ENCODE measurements at places on chromosomes 1 and 21.
A peak's percentile ranks its signal among the peaks of the same experiment; 100 is the strongest.

DNA sequence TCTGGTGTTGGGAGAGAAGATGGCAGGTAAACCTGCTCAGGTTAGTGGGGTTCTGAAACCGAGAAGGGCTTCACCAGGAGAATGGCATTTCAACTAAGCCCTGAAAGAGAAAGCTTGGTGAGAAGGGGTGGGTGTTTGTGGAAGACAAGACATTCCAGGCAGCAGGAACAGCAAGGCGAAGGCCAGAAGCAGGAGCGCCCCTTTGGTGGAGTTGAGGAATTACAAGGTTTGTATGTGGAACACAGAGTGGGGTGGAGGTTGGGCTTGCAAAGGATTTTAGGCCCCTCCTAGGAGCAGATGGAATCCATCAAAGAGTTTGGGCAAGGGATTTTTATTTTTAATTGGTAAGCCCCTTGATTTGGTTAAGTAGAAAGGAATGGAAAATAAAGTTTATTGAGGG, 24.8 kb upstream of the ELOA start:
- no peak for DNase-seq

DNA sequence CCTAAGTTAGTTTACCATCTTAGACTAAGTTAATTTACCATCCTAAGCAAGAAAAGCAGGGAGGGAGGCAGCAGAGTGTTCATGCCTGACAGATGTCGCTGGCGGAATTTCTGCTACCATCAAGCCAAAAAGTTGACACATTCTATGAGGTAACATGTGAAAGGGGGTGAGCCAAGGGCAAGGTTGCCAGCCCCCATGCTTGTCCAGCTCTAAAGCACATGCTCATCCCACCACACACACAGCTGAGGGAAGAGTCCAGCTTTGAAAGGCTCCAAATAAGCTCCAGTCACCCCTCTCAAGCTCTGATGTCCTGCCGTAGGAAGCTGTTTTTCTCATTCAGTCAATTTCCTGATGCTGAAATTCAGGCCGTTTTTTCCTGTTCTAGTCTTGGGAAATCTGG, 46.3 kb downstream of the EIF2D start:
- DNase-seq = no peak

GRCh38 chr1:205563927-205564441, 59.5 kb downstream of the CDK18 start:
- DNase-seq = no peak

- DNase-seq = no peak
These were observed 14.1 kb downstream of the ALPL start for GRCh38 chr1:21523297-21523813.

DNA sequence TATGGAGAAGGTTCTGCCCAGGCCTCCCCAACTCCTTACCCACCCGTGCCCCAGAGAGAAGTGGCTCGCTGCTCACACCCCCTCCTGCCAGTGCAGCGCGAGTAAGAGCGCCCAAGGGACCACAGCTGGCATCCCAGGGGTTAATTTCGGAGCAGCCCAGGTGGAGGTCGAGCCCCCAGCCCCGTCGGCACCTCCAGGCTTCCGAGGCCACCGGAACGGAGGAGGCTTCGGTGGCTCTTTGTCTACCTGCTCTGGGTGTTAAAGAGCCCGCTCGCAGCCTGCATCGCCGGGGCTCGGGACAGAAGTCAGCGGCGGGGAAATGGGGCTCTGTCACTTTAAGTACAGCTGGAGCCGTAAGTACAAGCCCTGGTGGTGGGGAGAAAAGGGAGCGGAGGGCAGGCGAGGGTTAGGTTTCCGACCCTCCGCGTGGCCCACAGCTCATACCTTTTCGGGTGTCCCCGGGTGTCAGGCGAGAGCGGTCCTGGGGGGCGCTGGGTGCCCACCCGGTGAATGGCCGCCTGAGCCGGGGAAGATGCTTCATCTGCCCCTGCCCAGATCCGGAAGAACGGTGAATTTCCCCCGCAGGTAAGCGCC, 89.4 kb upstream of the IPO9 start:
- peak; percentile 14 for DNase-seq

DNA sequence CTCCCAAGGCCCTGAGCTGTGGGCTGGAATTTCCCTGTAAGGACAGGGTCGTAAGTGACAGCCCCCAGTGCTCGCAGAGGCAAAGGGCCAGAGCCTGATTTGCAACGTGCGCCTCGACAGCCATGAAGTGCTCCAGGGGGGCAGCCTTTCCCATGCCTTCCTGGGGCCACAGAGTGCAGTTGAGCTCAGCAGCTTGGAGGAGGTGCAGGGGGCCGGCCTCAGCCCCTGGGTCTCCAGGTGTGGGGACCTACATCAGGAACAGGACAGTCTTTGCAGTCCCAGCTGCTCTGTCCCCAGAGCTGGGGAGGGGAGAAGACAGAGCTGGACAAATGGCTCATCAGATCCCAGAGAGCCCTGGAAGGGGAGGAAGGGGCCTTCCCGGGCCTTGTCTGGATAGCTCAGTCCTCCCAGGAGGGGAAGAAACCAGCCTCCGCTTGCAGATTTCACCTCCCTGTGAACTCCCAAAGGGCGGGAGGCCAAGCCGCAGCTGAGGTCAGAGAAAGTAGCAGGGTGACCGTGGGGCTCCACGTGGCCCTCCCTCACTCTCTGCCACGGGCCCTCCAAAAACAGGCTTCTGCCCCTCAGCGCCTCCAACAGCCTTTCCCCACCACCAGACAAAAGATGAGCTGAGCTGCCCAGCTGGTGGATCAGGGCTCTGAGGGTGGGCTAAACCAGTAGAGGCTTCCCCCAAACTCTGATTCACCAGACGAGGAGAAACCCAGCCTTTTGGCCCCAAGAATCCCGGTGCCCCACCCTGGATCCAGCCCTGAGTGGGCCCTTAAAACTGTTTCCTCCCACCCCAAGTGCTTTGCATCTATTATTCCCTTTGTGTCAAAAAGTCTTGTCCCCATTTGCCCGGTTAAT, 76.5 kb downstream of the DHRS3 start:
- DNase-seq = no peak

DNA sequence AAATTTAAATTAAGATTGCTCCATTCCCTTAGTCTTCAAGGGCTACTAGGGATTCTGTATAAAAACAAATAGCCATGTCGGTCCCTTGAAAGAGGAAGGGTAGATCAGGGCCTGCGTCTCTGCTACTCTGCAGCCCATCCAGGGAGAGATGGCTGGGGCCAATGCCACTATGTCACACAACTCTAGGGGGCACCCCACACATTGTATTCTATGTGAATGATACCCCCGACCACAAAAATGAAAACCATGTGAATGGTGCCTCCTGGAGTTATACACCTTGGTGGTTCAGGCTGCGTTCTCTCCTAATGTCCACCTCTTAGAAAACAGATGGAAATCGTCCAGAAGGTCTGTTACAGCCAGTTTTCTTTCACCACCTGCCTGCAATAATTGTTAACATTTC, 18.0 kb downstream of the PIK3C2B start:
- DNase-seq = no peak

- DNase-seq = no peak
These were observed 339.2 kb downstream of the DPYD start for GRCh38 chr1:97581614-97582051.

DNA sequence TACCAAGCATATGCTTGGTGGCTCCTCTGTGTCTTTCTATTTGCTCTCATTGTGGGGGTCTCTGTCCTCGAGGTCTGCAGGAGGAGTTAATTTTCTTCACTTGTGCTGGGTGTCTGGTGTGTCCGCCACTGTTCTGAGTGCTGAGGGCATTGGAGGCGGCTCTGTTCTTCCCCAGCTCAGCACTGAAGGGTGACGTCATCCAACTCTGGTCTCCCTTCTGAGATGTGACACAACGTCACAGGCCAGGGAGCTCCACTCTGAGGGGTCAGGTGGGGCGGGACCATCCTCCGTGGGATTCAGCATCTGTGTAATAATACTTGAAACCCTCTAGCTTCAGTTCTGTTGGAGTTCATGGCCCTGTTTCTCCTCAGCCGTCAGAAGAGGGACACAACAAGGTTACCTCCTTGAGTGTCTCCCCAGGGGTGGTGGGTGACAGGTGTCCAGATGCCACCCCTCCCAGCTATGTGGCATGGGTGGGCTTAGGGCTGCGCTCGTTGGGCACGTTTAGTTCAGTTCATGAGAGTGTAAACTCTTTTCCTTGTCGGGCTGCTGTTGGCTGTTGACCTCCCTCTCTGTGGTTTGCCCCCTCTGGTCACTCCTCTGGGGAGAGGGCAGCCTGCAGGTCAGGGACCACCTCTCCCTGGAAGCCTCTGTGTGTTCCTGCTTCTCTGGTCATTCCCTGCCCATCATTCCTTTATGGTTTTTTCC, 3.1 kb downstream of the IBA57 start:
- no peak for DNase-seq

DNA sequence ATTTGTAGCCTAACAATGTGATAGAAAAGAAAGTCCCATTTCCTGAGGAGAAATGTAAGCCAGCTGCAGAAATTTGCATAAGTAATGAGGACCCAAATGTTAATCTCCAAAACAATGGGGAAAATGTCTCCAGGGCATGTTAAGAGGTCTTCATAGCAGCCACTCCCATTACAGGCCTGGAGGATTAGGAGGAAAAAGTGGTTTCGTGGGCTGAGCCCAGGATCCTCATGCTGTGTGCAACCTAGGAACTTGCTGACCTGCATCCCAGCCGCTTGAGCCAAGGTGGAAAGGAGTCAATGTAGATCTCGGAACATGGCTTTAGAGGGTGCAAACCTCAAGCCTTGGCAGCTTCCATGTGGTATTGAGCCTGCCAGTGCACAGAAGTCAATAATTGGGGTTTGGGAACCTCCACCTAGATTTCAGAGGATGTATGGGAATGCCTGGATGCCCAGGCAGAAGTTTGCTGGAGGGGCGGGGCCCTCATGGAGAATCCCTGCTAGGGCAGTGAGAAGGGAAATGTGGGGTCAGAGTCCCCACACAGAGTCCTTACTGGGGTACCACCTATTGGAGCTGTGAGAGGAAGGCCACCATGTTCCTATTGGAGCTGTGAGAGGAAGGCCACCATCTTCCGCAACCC, 14.2 kb upstream of the F13B start:
- DNase-seq = no peak

DNA sequence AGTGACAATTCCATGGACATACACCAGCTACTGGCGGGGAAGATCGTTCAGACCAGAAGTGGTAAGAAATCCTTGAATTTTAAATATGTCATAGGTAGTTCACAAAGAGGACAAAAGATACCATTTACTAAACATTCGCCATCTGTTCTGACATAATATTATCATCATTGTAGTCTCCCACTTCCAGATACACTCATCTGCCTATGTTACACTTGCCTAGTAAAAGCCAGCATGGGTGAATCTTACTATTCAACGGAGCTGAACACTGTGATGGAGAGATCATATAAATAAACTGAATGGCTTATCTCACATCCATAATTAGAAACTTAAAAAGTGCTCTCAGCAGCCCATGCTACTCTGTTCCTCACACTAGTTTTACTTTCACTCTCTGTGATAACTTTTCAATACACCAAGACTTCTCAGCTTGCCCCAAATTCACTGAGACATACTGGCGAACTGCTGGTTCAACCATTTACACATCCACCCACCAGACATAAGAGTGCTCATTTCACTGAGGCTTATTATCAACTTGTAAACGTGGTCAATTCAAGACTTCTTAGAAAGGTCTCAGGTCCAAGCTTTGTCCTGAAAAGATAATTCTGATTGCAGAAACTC, 463 bp upstream of the PRRC2C start:
- no peak for DNase-seq

DNA sequence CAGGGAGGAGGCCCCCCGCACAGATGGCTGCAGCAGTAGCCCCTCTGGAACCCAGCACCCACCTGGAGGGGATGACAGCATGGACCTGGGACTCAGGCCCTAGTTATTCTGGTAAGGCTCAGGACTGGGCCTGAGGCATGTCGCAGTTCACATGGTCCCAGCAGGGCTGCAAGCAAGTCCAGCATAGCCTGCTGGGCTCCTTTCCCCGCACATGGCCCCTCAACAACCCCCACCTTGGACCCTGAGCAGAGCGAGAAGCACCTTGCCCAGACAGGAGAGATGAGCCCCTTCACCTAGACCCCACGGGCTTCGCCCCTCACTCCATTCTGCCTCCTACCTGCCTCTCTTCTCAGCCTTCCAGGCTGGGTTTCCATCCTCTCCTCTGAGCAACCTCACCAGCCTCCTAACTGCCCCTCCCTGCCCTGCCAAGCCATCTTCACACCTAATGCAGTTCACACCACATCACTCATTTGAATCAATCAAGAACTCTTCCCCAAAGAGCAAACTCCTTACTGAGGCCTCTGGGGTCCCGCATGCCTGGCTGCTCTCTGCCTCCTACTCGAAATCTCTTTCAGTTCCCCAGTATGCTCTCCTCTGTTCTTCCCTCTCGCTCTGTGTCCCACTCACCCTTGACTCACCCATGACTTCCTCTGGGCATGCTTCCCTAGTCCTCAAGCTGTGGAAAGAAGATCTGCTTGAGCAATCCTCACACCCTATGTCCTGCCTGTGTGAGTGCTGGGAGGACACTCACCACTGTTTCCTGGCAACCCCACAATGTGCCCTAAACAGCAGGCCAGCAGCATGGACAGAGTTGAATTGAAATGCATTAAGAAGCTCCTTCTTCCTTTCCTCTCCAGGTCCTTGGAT, 9.4 kb upstream of the THEMIS2 start:
- no peak for DNase-seq

- DNase-seq = no peak
These were observed 168.1 kb upstream of the EDN2 start for GRCh38 chr1:41652384-41653265.

- no peak for DNase-seq
These were observed 40.9 kb downstream of the CYYR1 start for GRCh38 chr21:26532208-26532607.

- DNase-seq = no peak
These were observed 17.2 kb upstream of the SPEN start for GRCh38 chr1:15830258-15830657.

- DNase-seq = no peak
These were observed 1.0 kb downstream of the C1orf115 start for GRCh38 chr1:220691053-220691684.

- DNase-seq = no peak
These were observed 48.6 kb upstream of the TMEM125 start for GRCh38 chr1:43220905-43221778.

GRCh38 chr1:55943012-55943411, 636.4 kb downstream of the PLPP3 start:
- DNase-seq = no peak

GRCh38 chr1:234509457-234510328, 30.7 kb upstream of the TARBP1 start:
- no peak for DNase-seq

- DNase-seq = no peak
These were observed 35.8 kb downstream of the EPHX1 start for GRCh38 chr1:225845571-225846259.

GRCh38 chr1:26833432-26834405, 7.2 kb downstream of the ZDHHC18 start:
- peak; percentile 76 for DNase-seq

DNA sequence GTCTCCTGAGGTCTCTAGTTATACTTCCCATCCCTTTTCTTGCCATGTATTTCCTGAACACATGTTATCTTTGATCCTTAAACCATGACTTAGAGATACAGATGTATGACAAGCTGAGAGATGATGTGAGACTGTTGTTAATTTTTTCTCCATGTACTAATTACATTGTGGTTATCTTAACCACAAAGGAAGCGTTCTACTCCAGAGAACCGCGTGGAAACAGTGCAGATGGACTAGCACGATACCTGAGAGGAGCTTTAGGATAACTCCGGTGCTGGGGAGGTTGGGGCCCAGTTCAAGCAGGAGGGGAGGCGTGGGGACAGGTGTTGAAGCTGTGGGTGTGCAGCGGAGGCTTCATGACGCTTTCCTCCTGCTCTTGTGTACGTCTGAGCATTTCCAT, 17.5 kb downstream of the PDE9A start:
- DNase-seq = no peak

- DNase-seq = no peak
These were observed 18.8 kb upstream of the F3 start for GRCh38 chr1:94560333-94560732.

- no peak for DNase-seq
These were observed 546.7 kb downstream of the PTPRU start for GRCh38 chr1:29782846-29783507.

- DNase-seq = no peak
These were observed 40.3 kb downstream of the ACBD6 start for GRCh38 chr1:180462102-180462501.
